Neural cell (in vitro differentiated cells): ENCODE measurements at places on chromosomes 4 and X. TPM values are rescaled to one million over a fixed set of nuclear protein-coding genes. Genes with fewer than 3 reads are reported as not detected.

TLR1 gene
- not detected in 2 replicates for polyA plus RNA-seq

MXRA5 gene
- polyA plus RNA-seq: 0.28 and 0.32 TPM in 2 replicates

PLK4 gene
- 10.5 and 13.9 TPM in 2 replicates for polyA plus RNA-seq

ABLIM2 gene
- polyA plus RNA-seq: 14.9 and 103 TPM in 2 replicates

ARSJ gene
- 0.10 TPM in 1 of 2 replicates, not detected in the other for polyA plus RNA-seq

CASP3 gene
- 116 and 120 TPM in 2 replicates for polyA plus RNA-seq
